ENCODE measurements at places on chromosomes 2 and 18.

- no peak overlapping the region for H3K27ac ChIP-seq
Measured at GRCh38 chr2:36002941-36003340, 352.6 kb upstream of the CRIM1 start.

DNA sequence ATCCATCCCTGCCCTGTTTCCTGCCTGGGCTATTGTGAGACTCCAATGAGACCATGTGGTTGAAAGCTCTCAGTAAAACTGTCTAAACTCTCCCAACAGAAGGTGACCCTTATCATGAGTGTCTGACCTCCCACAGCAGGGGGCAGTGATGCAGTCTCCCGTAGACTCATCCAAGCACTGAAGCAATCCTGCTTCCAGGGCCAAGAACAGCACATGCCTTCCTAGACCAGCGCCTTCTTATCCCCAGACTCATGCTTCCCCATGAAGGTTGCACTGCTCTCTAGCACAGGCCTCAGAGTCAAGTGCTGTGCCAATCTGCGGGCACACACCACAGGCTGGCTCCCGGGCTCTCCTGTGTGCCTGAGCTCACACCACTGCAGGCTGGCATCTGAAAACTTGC lies 112.3 kb downstream of the TNS1 start:
- H3K4me3 ChIP-seq, result no peak overlapping the region
- no peak for DNase-seq
- H3K27me3 ChIP-seq, result no peaks in the 10 kb centered on the region

- H3K4me1 ChIP-seq, result no peaks in the 10 kb centered on the region
- H3K36me3 ChIP-seq, result no peaks in the 10 kb centered on the region
- DNase-seq, result no peak
Measured at GRCh38 chr2:119333360-119333759, 33.3 kb downstream of the C2orf76 start.

DNA sequence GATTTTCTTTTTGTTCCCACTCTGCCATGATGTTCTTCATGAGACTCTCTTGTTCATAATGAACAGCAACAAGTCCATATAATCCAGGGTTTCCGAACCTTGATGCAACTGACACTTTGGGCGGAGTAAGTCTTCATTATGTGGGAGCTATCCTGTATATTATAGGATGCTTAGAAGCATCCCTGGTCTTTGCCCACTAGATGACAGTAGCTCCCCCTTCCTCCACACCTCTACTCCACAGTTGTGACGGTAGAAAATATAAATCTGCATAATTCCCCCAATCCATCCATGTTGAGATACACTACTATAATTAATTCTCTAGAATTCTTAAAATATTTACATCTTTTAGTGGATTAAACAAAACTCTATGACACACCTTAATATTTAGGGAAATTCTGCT lies 482.2 kb upstream of the CELF4 start:
- no peaks in the 10 kb centered on the region for H3K36me3 ChIP-seq
- H3K4me3 ChIP-seq, result no peak overlapping the region
- DNase-seq, result no peak
- peaks cover 6% of the 10 kb centered on the region for H3K4me1 ChIP-seq

- no peak overlapping the region for H3K4me3 ChIP-seq
- H3K27ac ChIP-seq, result no peak overlapping the region
- H3K36me3 ChIP-seq, result no peaks in the 10 kb centered on the region
- DNase-seq, result no peak
- H3K27me3 ChIP-seq, result no peaks in the 10 kb centered on the region
Measured at GRCh38 chr2:222866358-222866960, 5.6 kb downstream of the ACSL3 start.

DNA sequence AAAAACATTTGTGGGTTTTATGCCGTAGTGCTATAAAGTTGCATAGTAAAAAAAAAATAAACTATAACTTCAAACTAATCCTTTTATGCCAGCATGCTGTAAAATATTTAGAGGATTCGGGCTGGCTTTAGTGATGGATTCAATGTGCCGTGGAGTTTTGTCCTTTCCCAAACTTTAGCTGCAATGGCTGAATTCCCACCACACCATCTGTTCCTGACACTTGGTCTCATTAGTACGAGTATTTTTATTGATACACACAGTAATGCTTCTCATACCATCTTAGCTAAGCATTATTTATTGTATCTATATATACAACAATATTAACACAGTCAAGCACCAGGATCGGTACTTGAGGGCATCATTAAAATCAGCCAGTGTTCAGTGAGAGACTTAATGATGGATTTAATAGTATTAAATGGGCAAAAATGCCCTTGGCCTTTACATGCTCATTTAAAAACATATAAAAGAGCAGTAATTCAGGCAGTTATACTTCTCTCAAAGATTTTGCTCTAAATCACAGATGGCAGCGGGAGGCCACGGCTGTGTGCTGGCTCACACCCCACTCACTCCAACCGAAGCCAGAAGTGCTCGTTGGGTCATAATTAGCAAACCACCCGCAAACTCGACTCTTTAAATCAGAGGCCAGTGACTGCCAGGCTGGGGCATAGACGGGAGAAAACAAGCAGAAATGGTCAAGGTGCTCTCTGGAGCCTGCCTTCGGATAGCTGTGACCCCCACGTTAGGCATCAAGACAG lies 297.0 kb upstream of the REV1 start:
- H3K4me1 ChIP-seq, result no peaks in the 10 kb centered on the region
- DNase-seq, result no peak
- H3K4me3 ChIP-seq, result no peak overlapping the region
- no peaks in the 10 kb centered on the region for H3K27me3 ChIP-seq
- no peak overlapping the region for H3K27ac ChIP-seq

DNA sequence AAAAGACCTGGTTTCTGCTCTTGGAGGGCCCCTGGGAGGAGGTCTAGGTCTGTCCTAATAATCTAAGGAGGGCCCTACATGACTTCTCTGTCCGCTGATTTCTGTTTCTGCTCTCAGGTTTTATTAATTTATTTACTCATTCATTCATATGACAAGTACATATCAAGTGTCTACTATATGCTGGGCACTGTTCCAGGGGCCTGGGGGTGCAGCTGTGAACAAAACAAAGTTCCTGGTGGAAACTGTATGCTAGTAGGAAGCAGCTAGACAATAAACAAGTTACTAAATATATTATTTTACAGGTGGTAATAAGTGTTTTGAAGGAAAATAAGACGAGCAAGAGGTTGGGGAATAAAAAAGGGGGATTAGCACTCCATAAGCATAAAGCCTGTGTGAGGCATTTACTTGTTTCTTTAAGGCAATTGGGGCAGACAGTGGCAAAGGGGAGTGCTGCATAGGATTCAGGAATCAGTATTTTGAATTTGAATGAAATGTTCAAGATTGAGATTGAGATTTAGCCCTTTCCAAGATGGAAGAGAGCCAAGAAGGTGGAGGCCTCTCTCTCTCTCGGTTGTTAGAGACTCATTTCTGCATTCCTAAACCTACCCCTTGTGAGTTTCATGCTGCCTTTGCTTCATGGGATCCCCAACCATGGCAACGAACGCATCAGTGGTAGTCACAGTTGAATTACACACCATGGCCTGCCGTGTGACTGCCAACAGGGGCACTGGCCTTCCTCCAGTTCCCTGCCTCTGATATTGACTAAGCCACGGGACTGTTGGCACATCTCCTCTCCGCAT lies 28.3 kb downstream of the DRC1 start:
- H3K36me3 ChIP-seq, result no peaks in the 10 kb centered on the region
- H3K27me3 ChIP-seq, result no peaks in the 10 kb centered on the region
- DNase-seq, result no peak
- H3K4me3 ChIP-seq, result no peak overlapping the region

DNA sequence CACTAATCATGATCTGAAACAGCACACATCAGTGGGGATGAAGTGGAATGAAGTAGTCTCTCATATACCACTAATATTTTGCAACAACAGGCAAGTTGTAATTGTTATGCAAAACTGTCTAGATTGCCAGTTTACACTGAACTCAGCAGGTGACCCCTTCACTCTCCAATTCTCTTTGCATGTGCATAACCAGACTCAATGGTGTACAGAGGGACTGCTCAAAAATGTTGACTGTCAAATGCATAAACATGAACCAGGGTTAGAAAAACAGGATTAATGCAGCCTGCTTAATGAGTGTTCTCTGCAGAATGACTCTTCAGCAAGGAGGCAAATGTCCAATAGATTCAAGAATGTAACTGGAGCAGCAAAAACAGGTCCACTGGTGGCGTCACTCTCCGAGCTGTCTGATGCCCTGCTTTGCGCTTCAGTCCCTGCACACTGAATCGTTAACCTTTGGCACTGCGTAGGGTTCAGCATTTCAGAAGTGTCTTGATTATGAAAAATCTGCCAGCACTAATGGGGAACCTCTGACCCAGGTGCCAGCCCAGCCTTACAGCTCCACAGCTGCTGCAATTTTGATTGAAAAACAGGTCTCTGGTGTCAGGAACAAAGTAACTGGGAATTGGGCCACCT lies 209.3 kb downstream of the TDRD15 start:
- H3K36me3 ChIP-seq, result no peaks in the 10 kb centered on the region
- no peak overlapping the region for H3K27ac ChIP-seq
- H3K4me1 ChIP-seq, result no peaks in the 10 kb centered on the region
- no peak overlapping the region for H3K4me3 ChIP-seq

- H3K36me3 ChIP-seq, result no peaks in the 10 kb centered on the region
- no peak overlapping the region for H3K27ac ChIP-seq
- no peak for DNase-seq
- H3K4me1 ChIP-seq, result no peaks in the 10 kb centered on the region
- no peaks in the 10 kb centered on the region for H3K27me3 ChIP-seq
Measured at GRCh38 chr2:95695613-95696012, 103.8 kb downstream of the TRIM43 start.

DNA sequence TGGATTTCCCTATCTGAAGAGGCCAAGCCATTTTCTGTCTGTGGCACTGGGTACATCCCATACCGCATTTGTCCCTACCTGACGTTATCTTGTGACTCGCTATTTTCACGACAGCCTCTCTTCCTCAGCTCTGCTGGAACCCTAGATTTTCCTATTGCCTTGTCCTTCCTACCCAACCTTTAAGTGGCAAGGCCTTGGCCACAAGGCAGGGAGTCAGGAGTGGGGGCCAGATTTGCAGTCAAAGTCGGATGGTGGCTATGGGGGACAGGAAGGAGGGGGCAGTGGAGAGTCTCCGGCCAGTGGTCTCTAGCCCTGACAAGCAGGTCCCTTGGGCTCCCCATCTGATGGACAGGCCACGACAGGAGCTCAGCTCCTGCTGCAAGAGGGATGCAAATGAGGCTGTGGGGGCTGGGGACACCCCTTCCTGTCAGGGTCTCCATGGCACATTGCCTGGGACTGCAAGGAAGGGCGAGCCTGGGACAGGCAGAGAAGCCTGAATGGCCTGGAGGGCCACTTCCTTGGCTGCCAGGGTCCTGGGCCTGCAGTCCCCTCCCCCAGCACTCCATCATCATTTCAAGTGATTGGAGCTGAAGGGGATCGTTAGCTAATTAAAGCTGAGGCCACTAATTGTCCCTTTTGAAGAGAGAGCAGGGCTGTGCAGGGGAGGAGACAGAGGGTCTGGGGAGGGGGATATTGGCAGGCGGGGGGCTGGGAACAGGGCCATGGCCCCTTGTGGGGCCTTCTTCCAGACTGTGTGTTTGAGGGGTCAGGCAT lies 6.3 kb upstream of the ECEL1 start:
- H3K4me1 ChIP-seq, result no peaks in the 10 kb centered on the region
- peaks cover 42% of the 10 kb centered on the region for H3K27me3 ChIP-seq
- H3K27ac ChIP-seq, result no peak overlapping the region
- no peak for DNase-seq

Data from esophagus squamous epithelium (tissue), 5 donors.